ENCODE measurements at places on chromosomes 3 and 15.

GRCh38 chr3:163058031-163058854, 1561.6 kb downstream of the OTOL1 start:
- no peak for DNase-seq

GRCh38 chr3:83218383-83219200, 1457.1 kb upstream of the GBE1 start:
- no peak for DNase-seq

DNA sequence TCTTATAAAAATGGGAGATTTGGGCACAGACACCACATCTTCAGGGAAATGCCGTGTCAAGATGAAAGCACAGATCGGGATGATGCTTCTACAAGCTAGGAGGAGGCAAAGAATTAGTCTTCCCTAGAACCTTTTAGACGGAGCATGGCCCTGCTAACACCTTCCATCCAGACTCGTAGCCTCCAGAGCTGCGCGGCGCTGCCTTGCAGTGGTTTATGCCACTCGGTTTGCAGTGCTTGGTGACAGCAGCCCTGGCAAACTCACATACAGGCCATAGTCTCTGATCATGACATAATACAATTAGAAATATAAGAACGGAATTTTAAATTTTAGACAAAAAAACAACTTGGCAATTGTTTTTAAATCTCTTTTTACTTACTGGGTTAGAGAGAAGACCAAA, 37.1 kb upstream of the SLC41A3 start:
- no peak for DNase-seq

- DNase-seq, result no peak
These were observed 4.5 kb downstream of the B2M start for GRCh38 chr15:44715797-44716334.
